Glutamatergic neuron (in vitro differentiated cells): ENCODE measurements at places on chromosomes 11 and 22.

- no peak for DNase-seq
Measured at GRCh38 chr11:48096588-48097525, 116.5 kb downstream of the PTPRJ start.

- DNase-seq, result no peak
Measured at GRCh38 chr11:34789196-34789834, 126.9 kb downstream of the APIP start.

DNA sequence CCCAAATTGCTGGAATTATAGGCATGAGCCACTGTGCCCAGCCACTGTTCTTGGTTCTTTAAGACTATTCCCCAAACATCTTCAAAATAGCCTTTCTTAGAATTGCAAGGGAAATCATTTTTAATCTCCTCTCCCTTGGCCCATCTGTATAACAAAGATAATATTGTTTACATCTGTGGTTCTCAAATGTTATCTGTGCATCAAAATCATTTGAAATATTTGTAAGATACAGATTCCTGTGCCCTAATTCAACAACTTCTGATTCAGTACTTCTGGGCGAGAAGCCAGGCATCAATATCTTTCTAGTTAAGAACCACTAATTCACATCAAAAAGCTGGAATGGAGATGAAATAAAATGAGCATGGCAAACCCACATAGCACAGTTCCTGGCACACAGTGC, 83.0 kb downstream of the TMPRSS5 start:
- DNase-seq, result no peak

- no peak for DNase-seq
Measured at GRCh38 chr11:36390963-36391471, 94.9 kb downstream of the PRR5L start.

GRCh38 chr11:1049431-1049891, 12.9 kb upstream of the MUC6 start:
- DNase-seq, result no peak
